T1000 (cell line): ENCODE measurements at places on chromosomes 12 and 14.

- no peak for DNase-seq
Measured at GRCh38 chr12:110042264-110042663, 6.1 kb downstream of the C12orf76 start.

- no peak for DNase-seq
Measured at GRCh38 chr14:43778570-43778936, 728.5 kb downstream of the FSCB start.

- DNase-seq = no peak
Measured at GRCh38 chr12:49041881-49042484, 18.6 kb downstream of the KMT2D start.

- DNase-seq = no peak
Measured at GRCh38 chr12:22698576-22698975, 73.6 kb downstream of the ETNK1 start.

DNA sequence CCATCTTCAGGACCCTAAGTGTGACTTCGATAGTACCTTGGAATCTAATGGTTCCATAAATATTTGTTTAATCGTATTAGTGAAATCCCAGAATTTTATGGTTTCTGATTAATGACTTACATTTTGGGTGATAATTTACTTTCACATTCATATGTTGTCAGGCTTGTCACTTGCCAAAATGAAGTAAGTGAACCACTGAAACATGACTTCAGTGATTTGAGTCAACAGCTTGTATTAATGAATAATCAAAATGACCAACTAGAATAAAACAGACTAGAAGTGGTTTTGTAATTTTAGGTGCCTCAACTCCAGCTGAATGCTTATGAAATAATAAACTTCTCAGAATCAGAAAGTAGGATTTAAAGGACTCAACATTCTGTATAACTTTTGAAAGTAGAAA is 517.1 kb downstream of the PRKD1 start:
- no peak for DNase-seq

GRCh38 chr14:33414041-33414440 is 475.4 kb downstream of the NPAS3 start:
- no peak for DNase-seq
